Heart right ventricle (tissue), 16 donors: ENCODE measurements at places on chromosomes 3 and 15. TPM values are rescaled to one million over a fixed set of nuclear protein-coding genes. Genes with fewer than 3 reads are reported as not detected.

MESP1 gene
- 9.2 TPM for polyA plus RNA-seq

RYR3 gene
- polyA plus RNA-seq = 0.06 TPM

CEP152 gene
- polyA plus RNA-seq = 1.3 TPM

PLSCR2 gene
- polyA plus RNA-seq = not detected

PLS1 gene
- polyA plus RNA-seq = 0.73 TPM

GATM gene
- 8.6 TPM for polyA plus RNA-seq

FGD5 gene
- polyA plus RNA-seq = 8.9 TPM
